Choroid plexus epithelial cell (primary cell): ENCODE measurements at places on chromosomes 7 and 10.

GRCh38 chr10:103859161-103860086 lies 4.0 kb upstream of the SH3PXD2A start:
- DNase-seq, result peak; percentile 81

DNA sequence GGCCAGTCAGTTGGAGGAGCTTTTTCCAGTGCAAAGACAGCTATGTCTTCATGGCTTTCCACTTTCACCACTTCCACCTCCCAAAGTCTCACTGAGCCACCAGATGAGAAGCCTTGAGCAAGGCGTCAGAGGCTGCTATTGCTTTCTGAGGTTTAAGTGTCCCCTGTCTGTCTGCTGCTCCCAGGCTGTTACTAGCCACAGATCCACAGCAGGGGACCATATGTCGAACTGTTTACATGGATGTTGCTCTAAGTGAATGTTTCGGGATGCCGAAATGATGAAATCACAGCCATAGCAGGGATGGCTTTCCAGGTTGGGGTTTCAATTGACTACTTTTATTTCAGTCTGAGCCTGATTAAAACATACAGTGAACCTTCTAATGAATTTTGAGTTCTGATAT lies 88.5 kb downstream of the AVL9 start:
- DNase-seq, result peak; percentile 96

- DNase-seq, result no peak
These were observed 40.5 kb upstream of the COMTD1 start for GRCh38 chr10:75276069-75276872.

DNA sequence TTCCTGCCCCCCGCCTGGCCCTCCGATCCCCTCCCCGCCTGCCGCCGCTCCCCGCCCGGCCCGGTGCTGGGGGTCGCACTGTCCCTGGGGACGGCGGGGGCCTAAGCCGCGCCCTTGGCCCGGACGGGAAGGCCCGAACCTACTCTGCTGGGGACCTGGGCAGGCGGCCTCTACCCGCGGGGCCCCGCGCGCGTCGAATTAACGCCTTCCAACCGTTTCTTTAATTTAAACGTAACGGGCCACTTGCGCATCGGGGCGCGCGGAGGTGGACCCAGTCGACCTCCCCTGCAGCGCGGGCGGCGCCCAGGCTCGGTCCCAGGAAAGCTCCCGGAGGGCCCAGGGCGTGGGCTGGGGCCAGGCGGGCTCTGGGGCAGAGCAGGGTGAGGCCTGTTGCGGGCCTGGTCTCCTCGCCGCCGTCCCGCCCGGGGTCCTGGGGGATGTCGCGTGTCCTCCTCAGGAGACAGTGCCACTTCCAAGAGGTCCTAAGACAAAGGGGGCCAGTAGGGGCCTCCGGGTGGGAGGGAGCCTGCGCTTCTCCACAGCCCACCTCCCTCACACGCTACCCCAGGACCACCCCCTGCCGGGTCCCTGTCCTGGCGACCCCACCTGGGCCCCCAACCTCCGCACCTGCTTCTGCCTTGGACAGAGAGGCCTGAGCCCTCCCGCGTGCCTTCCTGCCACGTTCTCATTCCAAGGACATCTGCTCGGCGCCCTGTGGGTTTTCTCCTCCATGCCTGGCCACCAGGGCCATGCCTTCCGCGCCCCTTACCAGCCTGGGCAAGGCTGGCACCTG lies 658 bp upstream of the PTPRN2 start:
- DNase-seq, result no peak

- DNase-seq, result no peak
These were observed 570.2 kb downstream of the PTPRN2 start for GRCh38 chr7:158017111-158018097.

GRCh38 chr7:15561835-15562234 lies at the start of gene AGMO:
Gene AGMO (minus strand): TSS chr7:15562015.
- peak; percentile 47 for DNase-seq
